DMS153 (cell line): ENCODE measurements at places on chromosomes 4 and X.
A peak's percentile ranks its signal among the peaks of the same experiment; 100 is the strongest.

- no peak for DNase-seq
Measured at GRCh38 chr4:3299976-3300671, 7.3 kb downstream of the RGS12 start.

DNA sequence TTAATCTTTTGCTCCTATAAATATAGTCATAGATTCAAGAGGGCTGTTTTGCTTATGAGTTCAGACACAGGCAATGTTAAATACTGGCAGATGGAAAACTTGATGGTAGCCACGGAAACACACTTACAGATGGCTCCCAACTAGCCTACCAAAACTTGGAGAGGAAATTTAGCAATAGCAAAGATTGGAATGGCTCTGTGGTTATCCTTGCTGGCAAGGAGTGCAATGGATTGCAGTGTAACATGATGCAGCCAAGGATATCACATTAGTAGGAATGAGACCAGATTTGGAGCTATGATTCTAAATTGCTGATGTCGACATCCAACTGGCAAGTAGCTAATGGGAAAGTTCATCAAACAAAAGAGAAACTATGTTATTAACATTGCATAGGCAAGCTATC lies 791.0 kb upstream of the DIAPH2 start:
- no peak for DNase-seq

DNA sequence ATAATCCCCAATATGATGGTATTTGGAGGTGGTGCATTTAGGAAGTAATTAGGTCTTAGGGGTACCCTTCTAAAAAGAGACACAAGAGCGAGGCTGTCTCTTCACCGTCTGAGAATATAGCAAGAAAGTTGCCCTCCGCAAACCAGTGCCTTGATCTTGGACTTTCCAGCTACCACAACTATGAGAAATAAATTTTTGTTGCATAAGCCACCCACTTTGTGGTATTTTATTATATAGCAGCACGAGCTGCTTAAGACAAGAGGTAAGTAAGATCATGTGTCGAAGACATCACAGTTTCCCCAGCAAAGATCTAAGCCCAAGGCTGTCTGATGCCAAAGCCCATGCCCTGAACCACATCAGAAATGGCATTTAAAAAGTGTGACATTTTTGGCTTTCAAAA lies 9.6 kb upstream of the EXOSC9 start:
- DNase-seq, result no peak

- no peak for DNase-seq
Measured at GRCh38 chr4:18020145-18020670, 1.3 kb downstream of the LCORL start.

DNA sequence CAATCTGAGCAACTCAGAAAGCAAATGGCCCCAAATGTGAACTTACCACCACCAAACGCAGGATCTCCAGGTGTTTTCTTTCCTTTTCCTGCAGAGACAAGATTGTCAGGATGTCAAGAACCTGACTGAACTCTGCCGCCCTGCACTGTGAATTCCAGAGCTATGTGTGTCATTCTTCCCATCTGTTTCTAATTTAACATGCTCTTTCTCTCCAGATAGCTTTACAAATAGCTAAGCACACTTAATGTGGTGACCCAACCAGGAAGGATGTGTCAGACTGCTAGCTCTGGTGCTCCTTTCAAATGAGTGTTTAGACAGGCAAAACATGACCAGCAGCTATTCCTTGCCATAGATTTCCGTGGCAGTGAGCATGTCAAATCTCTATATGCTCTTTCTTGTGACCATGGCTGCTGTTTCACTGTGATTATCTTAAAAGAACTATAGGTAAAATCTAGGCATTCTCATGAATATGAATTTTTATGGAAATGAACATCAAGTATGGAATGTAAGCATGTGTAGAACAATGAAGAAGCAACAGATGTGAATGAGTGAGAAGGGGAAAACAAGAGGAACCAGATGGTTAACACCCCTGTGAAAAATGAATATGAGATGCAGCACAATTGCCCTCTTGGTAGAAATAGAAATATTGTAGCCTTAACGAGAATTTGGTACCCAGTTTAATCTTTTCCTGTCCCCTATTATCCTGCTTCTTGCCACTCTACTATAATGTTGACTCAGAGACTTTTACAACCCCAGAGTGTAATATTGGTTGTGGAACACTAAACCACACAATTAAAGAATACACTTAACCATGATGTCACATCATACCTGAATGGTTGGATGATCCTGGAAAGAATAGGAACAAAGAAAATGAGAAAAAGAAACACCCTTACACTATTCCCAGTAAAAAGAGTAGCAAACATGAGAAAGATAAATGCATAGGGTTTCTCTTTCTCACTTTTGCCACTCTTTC lies 247.8 kb upstream of the DKK2 start:
- no peak for DNase-seq

DNA sequence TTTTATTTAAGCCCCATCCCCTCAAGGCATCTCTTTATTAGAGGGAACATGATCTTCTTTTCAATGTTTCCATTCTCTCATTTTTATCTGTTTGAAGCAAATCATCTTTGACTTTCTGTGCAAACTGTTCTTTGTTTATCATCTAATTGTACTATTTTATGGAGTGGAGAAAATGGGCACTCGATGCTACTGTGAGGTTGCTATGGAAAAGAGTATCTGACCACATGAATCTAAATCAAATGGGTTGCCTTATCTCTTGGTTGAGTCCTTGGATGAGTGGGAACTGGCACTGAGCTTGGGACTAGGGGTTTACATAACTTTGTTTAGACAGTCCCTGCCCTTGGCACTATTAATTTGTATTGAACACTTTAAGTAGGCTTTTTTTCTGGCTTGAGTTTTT lies 9.1 kb downstream of the OCRL start:
- DNase-seq, result no peak

DNA sequence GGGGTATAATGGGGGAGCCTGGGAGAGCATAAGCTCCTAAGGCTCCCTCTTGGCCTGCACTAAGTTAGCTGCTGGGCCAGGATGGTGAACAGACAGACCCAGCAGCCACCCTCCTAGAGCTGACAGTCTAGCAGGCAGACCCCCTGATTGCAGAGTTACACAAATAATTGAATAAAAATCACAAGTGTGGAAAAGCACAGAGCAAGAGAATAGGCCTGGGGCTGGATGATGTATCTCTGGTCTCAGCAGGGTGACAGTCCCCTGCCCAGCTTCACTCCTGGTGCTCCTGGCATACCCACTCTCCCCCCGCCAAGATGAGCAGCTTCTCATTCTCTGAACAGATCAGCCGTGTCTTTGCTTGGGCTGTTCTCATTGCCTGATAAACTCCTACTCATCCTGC lies 86.1 kb upstream of the STX18 start:
- no peak for DNase-seq

DNA sequence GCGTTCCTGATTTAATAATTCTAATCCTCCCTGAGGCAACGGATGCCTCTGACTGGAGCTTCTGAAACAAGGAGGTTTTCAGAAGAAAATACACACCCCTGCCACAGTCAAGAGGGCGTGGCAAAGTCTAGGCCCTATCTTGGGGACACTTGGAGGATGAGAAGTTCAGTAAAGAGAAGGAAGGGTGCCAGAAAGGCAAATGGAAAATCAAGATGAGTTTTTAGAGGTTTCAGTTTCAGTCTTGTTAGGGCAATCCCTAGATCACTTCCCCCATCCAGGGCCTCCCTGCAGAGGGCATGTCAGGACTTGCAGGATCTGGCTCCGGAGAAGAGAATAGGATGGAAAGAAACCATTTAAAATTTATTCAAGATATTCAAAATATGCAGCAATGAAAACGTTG lies 28.5 kb upstream of the FGF2 start:
- DNase-seq, result peak; percentile 47

DNA sequence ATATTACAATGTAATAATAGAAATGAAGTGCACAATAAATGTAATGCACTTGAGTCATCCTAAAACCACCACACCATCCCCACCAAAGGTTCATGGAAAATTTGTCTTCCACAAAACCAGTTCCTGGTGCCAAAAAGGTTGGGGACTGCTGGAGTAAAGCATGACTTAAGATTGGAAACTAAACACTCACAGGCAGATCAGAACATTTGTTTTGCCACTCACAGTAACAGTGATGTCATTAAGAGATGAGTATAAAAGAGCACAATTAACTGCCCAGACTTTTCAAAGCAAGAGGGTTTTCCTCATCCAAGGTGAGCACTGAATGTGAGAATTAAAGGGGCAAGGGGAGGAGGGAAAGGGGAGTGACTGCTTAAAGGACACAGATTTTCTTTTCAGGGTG lies 35.6 kb downstream of the MAP7D3 start:
- DNase-seq, result no peak

GRCh38 chr4:83618431-83618830 lies 82.5 kb downstream of the GPAT3 start:
- DNase-seq, result no peak

DNA sequence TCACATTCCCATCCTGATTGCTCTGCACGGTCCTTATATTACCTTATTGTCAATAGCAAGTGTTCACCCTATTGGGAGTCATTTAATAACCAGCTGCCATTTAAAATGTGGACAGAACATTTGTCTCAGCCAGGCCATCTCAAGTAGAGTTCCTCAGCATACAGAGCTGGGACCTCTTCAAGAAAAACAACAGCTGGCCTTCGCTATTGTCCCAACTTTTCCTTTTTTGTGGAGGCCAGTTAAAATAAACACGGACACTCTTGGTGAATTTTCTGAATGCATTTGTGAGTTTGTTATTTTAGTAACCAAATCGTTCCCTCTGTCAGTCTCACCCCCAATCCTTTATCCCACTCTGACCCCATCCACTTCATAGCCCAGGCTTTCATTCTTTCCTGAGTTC lies 395.3 kb upstream of the PITX2 start:
- no peak for DNase-seq

DNA sequence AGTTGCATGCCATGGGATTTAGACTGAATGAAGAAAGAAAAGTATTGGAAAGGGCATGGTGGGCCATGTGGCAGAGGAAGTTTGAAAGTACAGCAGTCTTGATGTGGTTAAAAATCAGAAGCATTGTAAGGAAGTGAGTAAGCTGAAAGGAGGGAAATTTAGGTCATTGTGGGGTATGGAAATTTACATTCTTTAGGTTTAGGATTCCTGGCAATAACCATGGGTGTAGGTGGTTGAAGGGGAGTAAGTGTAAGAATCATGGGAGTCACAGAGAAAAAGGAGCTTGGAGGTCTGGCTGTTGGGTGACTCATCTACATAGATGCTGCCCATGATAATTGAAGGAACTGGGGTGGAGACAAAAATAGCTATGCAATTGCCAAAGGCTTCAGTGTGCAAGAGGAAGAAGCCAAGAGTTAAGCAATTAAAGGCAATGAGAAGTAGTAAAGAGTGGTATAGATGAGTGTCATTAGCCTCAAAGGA lies 243.8 kb upstream of the LDB2 start:
- DNase-seq, result no peak

DNA sequence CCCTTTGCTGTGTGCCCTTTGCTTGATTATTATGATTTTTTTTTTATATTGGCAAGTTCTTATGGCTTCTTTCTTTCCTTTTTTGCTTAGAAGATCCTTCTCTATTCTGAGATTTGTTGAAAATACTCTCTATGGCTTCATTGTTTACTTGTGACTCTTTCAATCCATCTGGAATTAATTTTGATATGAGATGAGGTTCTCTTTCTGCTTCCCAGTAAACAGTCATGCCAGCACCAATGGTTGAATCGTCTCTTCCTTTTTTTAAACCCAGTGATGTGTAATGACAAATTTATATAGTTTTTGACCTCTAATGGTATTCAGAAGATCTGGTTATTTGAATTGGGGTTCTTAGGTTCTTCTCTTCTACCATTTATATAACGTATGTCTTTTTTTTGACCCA lies 121.8 kb downstream of the ARHGAP10 start:
- no peak for DNase-seq

DNA sequence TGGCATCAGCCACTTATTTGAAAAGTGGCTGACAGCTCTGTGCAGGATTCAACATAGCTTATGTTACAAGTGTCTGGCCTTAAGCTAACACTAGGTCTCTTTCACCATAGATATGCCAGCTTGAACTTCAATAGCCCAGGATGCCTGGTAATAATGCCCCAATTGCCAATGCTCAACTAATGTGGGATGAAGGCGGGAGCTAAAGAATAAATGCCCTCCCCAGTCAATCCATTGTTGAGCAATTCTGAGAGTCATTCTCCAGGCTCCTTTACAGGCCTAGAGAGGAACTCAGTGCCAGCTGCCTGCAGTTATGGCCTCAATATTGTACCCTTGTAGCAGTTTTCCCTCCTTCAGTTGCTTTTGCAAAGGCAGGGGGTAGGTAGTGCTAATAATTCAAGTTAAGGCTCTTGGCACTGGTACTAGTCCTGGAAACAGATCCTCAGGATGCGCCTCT lies 460.2 kb downstream of the GABRG1 start:
- DNase-seq, result no peak

- no peak for DNase-seq
Measured at GRCh38 chrX:53376888-53377287, 45.6 kb downstream of the SMC1A start.

- DNase-seq, result no peak
Measured at GRCh38 chrX:53049127-53049517, 533 bp downstream of the GPR173 start.

DNA sequence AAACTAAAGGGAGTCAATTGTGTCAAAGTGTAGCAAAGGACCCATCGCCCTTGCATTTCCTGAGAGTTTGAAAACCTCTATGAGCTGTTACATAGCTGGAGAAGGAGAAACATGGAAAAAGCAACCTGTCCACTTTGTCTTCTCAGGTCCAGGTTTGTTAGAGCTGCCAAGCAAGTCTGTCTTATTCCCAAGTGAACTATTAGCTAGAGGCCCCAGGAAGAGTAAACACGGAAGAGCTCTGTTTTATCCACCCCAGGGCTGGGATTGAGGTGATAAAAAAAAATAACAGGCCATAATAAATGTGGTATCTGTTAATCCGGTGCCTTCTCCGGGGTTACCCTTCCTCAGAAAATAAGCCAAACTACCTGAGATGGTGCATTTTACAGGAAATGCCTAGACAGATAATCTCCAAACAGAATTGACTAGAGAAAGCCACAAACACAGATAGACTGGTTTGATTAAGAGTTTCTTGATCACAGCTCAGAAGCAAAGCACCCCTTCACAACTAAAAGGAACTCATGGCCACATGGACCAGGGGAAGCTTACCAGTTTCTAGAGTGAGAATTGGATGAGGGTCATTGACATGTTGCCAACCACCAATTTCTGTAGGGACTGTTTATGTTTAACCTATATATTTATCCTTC lies 35.9 kb upstream of the RELL1 start:
- no peak for DNase-seq

GRCh38 chr4:54942721-54943120 lies 182.7 kb downstream of the KDR start:
- DNase-seq, result no peak

GRCh38 chr4:18082236-18082635 lies 60.7 kb upstream of the LCORL start:
- no peak for DNase-seq

DNA sequence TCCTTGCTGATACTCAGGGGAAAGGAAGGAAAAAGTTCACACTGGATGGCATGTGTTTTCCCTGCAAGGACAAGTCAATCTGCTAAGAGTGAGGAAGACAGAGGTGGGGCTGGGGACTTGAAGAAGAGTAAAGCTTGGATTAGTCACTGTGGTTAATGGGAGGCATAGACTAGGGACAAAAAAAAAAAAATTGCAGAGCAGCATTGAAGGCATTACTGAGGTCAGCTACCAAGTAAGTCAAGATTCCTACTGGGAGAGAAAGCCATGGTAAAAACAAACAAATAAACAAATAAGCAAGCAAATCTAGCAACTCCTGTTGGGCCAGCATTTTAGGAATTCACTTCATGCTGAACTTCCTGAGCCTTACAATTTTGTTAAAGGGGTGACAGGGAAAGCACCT lies 58.2 kb upstream of the GPC4 start:
- DNase-seq, result no peak

- DNase-seq, result no peak
Measured at GRCh38 chrX:33078273-33078672, 133.1 kb downstream of the DMD start.
